ENCODE measurements at places on chromosomes 1 and 21. TPM values are rescaled to one million over a fixed set of nuclear protein-coding genes. Genes with fewer than 3 reads are reported as not detected.
A peak's percentile ranks its signal among the peaks of the same experiment; 100 is the strongest.

DNA sequence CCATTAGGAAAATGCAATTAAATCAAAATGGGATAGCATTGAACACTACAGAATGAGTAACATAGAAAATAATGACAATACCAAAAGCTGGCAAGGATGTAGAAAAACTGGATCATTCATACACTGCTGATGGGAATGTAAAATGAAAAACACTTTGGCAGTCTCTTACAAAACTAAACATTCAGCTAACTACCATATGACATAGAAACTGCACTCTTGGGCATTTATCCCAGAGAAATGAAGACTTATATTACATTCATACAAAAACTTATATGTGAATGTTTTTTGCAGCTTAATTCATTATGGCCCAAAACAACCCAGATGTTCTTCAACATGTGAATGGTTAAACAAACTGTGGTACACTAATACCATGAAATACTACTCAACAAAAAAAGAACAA, 66.4 kb downstream of the ANKRD13C start:
- no peak for DNase-seq

DNA sequence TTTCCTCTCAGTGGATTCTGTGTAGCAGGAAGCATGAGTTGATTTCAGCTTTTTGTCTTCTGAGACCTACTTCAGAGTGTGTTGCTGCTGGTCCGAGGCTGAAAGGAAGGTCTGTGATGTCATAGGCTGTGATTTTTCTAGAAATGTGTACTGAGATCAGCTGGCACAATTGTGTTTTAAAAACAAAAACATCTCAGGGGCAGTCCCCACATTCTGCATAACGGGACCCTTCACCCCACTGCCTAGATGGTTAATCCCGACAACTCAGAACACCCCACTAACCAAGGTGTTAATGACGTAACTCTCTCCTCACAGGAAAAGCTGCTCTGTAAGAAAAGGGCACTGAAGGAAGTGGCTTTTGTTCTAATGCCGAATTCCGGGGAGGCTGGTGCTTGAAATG, 59.8 kb upstream of the PPP2R5A start:
- no peak for DNase-seq

- DNase-seq, result no peak
Measured at GRCh38 chr1:80962564-80962963, 838.2 kb upstream of the ADGRL2 start.

DNA sequence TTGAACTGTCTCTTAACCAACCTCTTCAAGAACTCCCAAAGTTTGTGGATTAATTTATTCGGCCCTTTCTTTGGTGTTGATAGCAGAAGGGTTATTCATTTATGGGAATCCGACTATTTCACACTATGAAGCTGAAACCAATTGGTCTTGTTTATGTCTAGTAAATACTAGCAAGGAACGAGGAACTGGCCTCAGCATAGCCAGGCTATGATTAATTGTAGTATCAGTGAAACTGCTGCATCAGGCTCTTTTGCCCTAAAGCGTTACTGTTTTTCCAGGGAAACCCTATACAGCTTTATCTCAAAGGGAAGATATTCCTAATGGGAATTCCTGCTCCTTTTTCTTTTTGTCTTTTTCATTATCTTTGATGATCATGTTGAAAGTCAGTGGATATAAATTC, 35.1 kb downstream of the CLEC20A start:
- DNase-seq, result no peak

DNA sequence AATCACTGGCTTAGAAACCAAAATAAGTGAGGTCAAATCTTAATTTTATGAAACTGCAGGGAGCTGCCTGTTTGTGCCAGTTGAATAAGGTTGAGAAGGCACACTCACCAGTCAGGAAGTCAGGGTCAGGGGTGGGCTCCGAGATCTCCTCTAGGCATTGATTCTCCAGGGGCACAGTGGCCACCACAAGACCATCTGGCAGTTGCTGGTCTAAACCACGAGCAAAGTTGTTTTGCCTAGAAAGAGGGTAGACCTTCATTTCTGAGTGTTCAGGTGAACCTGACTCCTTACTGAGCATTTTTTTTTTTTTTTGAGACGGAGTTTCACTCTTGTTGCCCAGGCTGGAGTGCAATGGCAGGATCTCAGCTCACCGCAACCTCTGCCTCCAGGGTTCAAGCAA, 220.7 kb downstream of the ASTN1 start:
- no peak for DNase-seq

GRCh38 chr1:181911715-181912114, 149.8 kb downstream of the ZNF648 start:
- DNase-seq, result no peak

DNA sequence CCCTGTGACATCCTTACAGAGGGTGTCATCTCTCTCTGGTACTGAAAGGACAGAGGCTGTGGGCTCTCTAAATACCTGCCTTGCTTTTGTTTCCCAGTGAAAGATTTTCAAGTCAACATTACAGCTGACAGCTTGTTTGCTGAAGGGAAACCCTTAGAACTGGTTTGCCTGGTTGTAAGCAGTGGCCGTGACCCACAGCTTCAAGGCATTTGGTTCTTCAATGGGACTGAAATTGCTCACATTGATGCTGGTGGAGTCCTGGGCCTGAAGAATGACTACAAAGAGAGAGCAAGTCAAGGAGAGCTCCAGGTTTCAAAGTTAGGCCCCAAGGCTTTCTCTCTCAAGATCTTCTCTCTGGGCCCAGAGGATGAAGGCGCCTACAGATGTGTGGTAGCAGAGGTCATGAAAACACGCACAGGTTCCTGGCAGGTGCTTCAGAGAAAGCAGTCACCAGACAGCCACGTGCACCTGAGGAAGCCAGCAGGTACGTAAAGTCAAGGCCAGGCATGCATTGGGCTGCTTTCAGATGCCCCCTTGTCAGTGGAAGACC, 11.8 kb downstream of the CD101 start:
- DNase-seq, result no peak

DNA sequence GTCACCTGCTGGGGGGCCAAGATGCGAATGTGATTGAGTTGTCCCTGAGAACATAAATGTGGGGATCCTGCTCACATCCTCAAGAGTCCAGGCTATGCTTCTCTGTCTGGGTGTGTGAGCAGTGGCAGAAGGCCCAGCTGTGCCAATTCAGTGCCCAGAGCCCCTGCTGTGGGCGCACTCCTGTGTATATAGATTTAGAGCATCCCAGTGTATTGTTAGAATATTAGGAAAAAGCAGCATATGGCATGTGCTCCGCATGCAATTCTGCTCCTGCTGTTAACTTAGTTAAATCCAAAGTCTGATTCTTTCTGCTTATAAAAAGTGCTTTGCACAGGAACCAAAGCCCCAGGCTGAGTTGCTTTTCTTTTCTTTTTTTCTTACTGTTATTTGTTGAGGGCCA, 37.8 kb downstream of the FAM78B start:
- DNase-seq, result no peak

DNA sequence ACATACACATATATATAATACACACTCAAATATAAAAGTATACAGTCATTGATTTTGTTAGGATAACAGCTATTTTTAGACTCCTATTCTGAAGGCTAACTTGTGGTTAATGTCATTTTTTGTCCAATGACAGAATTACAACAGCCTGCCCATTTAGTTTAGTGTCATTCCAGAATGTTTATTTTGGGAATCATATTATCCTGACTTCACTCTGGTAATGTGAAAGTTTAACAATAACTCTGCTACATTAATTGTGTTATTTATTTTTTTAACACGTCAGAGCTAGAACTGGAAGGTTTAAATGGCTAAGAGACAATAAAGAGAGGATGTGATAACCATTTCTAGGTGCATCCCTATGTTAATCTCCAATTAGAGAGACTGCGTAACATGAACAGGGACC, 648.1 kb downstream of the USP25 start:
- no peak for DNase-seq

GRCh38 chr1:186391841-186392240, 16.2 kb downstream of the ODR4 start:
- no peak for DNase-seq

DNA sequence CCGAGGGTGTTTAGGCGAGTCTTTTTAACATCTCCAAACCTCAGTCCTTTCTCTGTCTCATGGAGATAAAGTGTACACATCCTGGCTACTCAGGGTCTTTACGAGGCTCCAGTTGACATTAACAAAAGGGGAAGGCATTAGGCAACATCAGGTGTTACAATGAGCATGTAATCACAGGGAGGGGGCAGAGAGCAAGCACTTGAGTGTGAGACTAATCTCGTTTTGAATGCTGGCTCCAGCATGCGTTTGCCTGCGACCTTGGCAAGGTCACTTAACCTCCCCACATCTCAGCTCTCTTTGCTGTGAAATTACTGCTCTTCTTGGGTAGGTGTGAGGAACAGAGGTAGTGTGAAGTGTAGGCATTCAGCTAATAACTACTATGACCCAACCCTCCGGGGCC, 3.1 kb downstream of the TNNT2 start:
- DNase-seq, result no peak

DNA sequence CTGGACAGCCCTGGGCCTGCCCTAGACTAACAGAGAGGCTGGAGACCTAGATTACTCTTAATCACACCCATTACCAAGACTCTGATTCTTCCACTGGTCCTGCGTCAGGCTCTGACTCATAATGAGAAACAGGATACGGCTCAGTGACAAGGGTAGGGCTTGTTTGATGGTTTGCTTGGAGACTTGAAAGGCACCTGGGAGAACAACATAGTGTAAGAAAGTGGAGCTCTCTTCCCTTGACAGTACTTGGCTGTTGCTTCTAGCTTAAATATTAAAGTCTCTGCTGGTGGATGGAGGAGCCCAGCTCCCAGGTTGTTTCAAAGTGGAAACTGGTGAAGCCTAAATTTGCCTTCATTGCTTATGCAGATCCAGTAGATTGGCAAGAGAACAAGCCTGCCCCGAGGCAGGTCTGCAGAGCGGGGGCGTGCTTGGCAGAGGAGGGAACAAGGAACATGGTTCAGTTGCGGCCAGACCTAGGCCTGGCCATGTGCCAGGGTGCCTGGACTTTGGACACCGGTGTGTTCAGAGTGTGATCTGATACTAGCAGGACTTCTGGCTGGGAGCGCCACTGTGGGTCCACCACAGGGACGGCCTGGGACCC, 480.6 kb downstream of the CAMTA1 start:
- no peak for DNase-seq

- no peak for DNase-seq
Measured at GRCh38 chr1:8164670-8165069, 138.6 kb upstream of the ERRFI1 start.

GRCh38 chr1:19799230-19800075, at the start of gene TMCO4:
Gene TMCO4 (minus strand): TSS chr1:19799916. CDS start chr1:19780758, 19,158 bp downstream.
- peak; percentile 89 for DNase-seq

GRCh38 chr1:85366391-85367170, 90.1 kb upstream of the BCL10 start:
- DNase-seq, result no peak

DNA sequence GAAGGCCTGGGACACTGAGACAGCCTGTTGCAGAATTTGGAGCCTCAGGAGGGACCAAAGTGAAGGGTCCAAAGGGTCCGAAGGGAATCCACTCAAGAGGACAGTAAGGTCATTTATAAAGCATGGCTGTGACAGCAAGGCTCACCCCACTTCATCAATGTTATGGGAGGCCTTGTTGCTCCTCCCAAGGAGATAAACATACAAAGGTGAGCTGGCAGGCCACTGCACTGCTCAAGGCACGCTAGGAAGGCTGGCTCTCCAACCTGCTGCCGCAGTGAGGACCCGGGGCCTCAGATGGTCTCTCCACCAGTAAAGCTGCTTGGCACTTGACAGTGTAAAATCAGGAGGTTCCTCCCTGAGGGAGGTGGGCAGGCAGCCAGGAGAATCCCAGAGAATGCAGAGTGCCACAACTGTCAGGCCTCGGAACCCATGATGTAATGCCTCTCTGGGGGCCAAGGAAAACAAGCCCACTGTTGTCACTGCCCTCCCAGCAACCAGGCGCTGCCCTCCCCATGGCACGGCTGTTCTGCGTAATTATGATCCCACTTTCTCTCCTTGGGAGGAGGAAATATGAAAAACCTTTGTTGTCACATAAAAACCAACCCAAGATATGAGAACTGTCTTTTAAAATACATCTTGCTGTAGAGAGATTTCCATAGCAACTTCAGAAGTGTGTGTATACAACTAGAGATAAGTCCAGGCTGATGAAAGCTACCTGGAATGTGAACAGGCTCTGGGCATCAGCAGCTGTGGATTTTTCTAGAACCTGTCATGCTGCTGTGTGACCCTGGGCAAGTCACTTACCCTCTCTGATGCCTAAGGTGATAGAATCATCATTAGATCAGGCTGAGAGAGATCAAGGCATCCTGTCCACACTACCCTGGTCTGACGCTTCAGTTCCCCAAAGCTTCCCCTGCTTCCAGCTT, 102.5 kb downstream of the KCNN3 start:
- DNase-seq, result no peak

DNA sequence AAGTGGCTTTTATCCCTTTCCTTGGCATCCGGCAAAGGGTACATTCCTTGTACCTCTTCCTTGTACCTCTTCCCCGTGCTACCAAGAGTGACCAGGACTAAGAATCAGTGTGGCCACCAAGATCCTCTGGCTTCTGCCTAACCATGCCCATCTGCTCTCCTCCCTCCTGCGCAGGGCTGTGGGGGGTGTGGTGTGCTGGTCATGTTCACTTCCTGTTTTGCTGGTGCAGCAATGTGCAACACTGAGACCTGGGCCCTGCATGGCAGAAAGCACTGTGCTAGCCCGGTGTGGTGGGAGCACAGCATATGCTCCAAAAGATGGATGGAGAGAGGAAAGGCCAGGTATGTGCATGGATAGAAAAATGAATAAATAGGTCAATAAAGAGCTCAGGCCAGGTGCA, 33.3 kb upstream of the TENT5C start:
- no peak for DNase-seq

GRCh38 chr21:38917043-38917774, 111.5 kb downstream of the ETS2 start:
- peak; percentile 39 for DNase-seq

The TRMT1L gene
- total RNA-seq, result 24.5 TPM

The RHOU gene
- 17.6 TPM for total RNA-seq

The EXO1 gene
- 50.4 TPM for total RNA-seq

The INTS3 gene
- 66.6 TPM for total RNA-seq

The GNG4 gene
- 31.6 TPM for total RNA-seq

The PODN gene
- total RNA-seq, result not detected

All from H7 (cell line).